ENCODE measurements at places on chromosomes 4 and X.
A peak's percentile ranks its signal among the peaks of the same experiment; 100 is the strongest.

DNA sequence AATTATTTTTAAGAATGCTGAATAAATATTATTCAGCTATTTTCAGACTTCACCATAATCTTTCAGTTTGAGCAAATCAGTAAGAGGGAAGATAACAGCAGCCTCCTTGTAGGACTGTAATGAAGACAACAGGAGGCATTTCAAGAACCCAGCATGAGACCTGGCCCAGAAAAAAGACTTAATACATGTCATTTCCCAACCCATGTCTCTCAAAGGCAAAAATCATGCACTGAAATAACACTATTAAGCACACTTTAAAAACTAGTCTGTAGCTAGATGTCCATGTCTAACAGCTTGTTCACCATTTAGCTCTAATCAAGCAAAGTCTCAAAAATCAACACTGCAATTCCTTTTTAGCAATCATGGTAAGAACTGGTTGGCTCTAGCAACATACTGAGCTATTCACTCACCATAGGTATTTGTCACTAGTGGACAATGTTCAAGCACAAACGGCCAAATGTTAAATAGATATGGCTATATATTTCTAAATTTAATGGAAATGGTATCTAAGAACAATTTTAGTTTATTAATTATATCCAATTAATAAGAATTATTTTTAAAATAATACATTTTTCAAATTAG, 109.9 kb downstream of the WDFY3 start:
- DNase-seq: peak; percentile 21

- no peak for DNase-seq
Measured at GRCh38 chrX:48976086-48976485, 4.4 kb upstream of the KCND1 start.

- no peak for DNase-seq
Measured at GRCh38 chr4:98937986-98938720, 9.2 kb upstream of the EIF4E start.

DNA sequence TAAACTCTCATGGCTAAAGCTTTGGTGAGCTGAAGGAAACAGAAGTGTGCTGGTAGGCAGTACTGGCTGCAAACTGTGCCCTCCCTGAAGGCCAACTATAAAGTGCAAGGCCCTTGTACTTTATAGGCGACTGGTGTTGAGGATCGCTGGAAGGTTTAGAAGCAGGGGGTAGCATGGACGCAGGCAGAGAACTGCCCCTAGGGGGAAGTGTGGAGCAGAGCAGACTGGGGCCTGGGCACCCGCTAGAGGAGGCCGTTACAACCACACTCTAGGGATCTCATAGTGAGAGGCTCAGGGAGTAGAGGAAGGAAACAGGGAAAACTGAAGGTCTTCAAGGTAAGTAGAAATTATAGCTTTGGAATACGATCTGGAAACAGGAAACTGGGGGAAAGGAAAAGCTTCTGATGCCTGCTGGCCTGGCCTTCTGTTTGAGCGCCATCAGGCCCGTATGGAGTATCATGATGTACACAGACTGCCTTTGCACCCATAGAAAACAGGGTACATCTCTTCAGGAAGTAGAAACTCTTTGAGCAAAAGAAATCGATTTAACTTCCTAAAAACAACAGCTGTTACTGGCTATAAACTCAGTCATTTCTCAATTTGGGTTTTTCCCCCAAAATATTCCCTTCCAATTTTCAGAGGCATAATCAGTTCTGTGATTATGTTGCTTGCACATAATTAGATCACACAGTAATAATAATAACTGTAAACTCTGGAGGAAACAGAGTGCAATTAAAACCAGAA, 23.9 kb upstream of the TMSB4X start:
- no peak for DNase-seq

- no peak for DNase-seq
Measured at GRCh38 chrX:151384807-151385206, 12.2 kb upstream of the VMA21 start.

GRCh38 chr4:82773057-82773456, 25.5 kb downstream of the SCD5 start:
- no peak for DNase-seq

DNA sequence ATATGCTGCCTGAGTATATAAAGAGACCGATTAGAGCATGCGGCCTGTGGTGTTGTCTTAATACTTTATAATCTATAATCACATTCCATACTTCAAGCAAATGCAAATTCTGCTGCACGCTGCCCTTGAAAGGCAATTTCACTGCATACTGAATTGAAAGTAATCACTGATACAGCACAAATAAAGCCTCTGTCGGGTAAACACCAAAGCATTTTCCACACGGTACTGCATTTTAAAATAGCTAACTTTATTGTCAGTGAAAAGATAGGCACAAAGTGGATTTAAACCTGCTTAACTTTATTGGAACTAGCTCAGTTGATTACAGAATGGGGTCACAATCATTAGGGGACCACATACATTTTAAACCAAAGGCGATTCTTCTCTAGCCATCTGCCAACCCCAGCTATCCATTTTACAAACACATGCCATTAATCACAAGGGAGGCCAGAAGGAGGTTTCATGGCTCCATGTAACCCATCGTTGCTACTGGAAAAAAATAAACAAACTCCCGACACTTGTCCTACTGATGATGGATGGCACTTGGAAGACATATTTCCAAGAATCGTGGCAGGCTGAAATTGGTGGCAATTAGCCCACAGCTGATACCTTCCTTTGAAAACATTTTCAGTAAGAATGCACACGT, 65.9 kb downstream of the AMOT start:
- DNase-seq: no peak

DNA sequence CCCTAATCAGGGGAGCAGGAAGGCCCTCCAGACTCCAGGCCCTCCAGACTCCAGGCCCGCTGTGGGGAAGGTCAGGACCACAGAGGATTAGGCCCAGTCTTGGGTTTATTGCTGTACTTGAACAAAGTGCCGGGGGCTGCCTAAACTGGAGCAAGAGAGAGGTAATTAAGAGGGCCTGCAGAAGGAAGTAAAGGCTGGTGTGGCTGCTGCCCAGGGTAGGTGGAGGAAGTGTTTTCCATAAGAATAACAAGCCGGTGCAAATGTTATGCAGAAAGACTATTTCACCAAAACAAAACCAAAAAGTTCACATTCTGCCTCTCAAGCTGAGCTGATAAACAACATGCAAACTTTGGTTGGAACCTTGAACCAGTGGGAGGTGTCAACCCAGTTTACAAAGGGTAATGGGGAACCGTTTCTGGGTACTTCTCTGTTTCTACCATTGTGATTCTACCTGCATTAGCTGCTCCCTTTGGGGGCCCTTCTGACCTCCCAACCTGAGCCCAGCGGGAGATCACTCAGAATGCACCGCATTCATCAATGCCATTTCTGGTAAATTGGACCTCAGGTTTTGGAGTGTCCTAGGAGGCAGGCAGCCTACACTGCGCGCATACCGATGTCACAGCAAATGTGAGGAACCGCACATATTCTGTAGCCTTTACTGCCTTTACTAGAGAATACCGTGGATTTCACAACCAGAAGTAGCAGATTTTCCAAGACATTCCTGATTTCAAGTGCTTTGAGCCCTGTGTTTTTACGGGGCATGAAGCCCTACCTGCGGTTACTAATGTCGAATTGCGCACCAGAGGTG, 59.7 kb upstream of the BCOR start:
- DNase-seq: no peak

- no peak for DNase-seq
Measured at GRCh38 chr4:10063544-10064300, 42.4 kb upstream of the SLC2A9 start.

- DNase-seq: no peak
Measured at GRCh38 chrX:98068024-98068580, 1184.4 kb downstream of the RPA4 start.

DNA sequence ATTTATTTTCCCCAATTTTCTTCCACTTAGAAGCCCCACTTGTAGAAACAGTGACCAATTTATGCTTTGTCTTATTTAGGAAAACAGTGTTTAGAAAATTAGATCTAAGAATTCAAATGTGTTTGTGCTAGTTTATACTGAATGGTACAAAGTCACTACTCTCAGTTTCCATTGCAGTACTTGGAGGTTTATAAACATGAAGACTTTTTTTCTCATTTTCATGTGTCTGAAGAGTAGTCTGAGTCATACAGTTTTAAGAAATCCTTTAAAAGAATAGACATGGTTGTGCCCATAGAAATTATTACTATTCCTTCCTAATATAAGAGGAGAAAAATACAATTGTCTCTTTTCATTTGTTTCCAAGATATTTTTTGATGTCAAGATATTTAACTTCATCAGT, 458.7 kb downstream of the NAF1 start:
- no peak for DNase-seq

DNA sequence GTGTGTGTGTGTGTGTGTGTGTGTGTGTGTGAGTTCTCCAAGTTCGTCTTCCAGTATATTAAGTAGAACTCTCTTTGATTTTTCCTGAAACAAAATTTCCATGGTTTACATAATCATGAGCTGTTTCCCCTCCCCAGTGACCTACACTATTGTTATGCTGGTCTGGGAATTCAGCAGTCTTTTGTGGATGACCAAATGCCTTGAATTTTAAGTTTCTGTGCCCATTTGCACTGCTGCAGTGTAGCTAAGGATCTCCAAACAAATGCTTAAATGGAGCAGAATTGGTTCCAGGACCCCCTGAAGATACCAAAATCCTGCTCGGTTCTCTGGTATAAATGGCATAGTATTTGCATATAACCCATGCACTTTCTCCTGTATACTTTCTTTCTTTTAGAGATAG, 77.2 kb upstream of the SLC34A2 start:
- DNase-seq: no peak

GRCh38 chr4:28149762-28150161, 1289.1 kb downstream of the STIM2 start:
- no peak for DNase-seq

DNA sequence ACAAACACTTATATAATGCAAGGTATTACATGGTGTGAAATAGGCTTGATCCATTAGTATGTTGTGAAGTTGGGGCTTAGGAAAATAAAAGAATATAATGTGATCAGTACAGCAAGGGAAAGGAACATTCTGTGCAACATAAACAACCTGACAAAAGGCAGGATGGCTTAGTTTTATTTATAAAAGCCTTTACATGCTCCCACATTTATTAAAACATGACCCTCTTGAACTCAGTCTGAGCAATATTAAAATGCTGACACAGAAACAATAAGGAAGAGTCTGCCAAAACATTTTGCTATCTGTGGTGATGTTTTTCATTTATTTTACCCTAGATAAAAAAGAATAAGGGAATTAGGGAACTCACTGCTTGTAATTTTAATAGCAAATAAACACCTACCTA, 519.7 kb downstream of the PCDH7 start:
- no peak for DNase-seq

GRCh38 chr4:31366041-31366440, 645.9 kb downstream of the PCDH7 start:
- DNase-seq: no peak

DNA sequence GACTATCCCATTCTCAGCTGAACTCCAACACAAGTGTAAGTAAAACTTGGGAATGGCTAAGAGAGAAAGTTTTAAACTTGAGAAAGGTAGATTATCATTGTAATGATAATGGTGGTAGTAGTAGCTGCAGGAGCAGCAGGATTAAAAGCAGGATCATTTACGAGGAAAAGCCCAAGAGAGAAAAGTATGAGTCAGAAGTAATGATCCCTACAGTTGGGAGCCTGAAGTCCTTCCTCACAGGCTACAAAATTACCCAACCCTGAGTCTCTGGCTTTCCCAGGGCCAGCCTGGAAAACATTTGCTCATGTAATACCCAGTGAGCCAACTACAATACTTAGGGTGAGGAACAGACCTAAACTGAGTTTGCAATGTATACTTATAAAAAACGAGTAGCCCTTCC, 4.4 kb upstream of the PRDM8 start:
- no peak for DNase-seq

DNA sequence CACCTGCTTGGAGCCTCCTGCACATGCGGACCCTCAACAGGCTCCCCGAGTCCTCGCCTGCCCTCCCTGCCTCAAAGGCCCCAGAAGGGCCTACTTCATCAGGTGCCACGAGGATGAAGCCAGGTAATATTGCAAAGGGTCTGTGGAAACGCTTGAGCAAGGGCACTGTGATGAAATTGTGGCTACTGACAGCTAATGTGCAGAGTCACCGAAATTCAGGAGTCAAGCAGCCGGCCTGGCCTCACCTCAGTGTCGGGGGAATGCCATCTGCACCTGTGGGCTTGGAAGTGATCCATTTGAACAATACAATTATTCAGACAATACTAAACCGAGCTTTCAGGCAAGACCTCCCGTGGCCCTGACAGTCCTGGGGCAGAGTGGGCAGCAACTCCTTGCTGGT, 3.1 kb upstream of the FGFR3 start:
- DNase-seq: no peak

DNA sequence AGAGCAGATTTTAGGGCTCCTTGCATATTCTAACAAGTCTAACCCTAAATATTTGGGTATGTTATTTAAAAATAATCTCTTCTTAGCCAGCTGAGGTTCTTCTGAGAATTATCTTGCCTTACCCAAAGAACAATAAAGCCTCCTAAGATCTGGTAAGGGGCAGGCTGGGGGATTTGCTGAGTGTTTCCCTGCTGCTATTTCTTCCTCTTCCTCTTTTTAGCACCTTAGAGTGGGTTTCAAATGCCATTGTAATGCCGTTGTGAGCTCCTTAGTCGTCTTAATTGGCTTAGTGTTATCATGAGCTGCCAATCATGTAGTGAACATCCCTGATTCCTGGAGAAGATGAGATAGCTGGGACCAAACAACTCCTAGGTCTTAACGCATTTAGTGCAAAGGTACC, 15.4 kb downstream of the STOX2 start:
- DNase-seq: no peak

DNA sequence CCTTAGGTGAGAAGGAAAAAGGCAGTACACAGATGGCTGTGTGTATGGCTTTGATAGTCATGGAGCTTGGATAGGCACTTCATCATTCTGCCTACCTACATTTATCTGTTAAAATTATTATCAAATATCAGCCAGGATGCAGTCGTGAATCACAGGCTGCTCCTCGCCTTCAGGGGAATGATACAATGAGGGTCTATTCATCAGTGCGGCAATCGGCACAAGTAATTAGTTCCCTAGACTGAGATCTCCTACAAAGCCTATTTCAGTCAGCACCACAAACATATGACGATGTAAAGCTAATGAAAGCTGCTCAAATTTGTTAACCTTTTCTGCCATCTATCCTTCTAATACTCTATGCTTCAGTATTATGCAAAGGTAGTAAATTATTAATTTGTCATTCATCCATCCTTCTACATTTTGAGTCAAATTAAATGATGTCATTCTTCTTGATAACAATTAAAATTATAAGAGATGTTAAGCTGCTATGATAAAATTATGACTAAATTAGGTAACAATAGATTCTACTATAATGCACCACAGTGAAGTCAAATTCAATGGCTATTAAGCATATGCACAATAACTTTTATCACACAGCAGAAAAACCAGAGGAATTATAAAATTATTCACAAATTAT, 19.0 kb downstream of the MAB21L2 start:
- no peak for DNase-seq

GRCh38 chr4:7787681-7788141, 151.9 kb downstream of the AFAP1 start:
- no peak for DNase-seq

- no peak for DNase-seq
Measured at GRCh38 chr4:132955146-132955545, 193.9 kb upstream of the PCDH10 start.

DNA sequence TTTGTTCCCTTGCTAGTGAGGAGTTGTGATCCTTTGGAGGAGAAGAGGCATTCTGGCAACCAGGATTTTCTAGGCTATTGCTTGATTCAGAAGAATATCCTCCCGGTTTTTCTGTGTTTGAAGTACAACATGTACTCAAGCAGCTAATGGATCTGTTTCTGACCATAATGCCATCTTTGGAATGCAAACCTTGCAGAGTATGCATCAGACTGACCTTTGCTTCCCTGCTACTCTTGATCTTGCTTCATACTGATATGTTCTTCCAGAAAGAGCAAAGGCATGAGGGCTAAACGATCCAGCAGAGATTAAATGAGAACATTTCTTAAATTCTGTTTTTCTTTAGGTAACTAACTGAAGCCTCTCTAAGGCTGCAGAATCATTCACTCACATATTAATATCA, 265.4 kb upstream of the SLC7A11 start:
- no peak for DNase-seq

All from NCI-H1417 treated with DMSO at 0.1 percent for 48 hours (cell line).